ENCODE measurements at places on chromosomes 1 and 21. TPM values are rescaled to one million over a fixed set of nuclear protein-coding genes. Genes with fewer than 3 reads are reported as not detected.
A peak's percentile ranks its signal among the peaks of the same experiment; 100 is the strongest.

DNA sequence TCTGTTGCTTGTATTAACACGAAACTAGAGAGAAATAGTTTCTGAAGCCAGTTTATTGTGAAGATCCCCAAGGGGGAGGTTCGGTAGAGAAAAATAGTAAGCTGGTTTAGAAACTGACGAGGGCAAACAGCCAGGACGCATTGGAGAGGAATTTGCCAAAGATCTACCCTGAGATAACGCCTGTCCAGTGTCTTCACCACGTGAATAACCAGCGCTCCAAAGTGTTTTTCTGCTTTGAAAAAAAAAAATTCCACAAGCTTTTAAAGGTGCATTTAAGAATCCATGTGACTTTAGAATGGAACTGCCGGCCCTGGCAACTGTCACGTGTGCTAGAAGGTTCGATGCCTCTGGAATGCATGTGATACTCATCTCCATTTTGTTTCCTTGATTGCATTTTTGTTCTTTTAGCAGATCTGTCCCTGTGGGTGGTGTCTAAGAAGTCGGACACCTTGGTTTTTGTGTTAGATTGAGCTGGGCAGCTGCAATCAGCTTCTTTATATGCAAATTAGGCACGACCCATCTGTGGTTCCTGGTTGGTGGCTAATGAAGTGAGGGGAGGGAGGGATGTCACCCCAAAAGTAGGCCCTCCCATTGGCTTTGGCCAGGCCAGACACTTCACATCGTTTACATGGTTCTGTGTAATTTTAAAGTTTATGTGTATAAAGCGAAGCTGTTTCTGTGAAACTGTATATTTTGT lies 1.3 kb upstream of the THAP3 start:
- no peak for DNase-seq

- no peak for DNase-seq
Observed at GRCh38 chr1:106768501-106768900, 288.0 kb upstream of the PRMT6 start.

DNA sequence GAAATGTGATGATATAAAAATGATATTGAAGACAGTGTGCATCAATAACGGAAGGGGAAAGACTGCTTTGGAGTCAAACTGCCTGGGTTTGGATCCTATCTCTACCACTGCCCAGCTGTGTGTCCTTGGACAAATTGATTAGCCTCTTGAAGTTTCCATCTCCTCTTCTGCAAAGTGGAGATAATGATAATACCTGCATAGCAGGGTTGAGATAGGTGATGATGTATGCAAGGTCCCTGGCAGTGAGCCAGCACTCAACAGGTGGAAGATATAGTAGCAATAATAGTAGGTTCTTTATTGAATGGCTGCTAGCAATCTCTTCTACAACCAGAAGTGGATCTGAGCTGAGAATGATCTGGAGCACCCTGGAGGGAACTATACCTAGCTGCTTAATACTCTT lies 166.7 kb downstream of the MIS18A start:
- no peak for DNase-seq

- DNase-seq: no peak
Observed at GRCh38 chr1:158675563-158676323, 10.8 kb downstream of the SPTA1 start.

DNA sequence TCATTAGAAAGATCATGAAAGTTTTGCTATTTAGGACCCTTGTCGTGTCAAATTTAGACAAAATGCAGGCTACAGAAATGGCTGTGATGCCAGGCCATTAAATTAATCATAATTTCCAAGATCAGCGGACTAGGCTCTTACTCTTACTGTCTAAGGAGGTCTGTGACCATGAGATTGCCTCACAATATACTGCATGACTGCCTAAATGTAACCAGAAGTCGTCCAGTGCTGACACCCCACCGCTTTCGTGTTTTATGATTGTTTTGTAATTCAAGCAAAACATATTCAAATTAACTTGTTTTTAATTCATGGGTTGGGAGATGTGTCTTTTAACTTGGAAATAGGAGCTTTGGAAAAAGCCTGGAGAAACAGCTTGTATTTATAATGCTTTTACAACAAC lies 947.5 kb downstream of the BRINP3 start:
- no peak for DNase-seq

DNA sequence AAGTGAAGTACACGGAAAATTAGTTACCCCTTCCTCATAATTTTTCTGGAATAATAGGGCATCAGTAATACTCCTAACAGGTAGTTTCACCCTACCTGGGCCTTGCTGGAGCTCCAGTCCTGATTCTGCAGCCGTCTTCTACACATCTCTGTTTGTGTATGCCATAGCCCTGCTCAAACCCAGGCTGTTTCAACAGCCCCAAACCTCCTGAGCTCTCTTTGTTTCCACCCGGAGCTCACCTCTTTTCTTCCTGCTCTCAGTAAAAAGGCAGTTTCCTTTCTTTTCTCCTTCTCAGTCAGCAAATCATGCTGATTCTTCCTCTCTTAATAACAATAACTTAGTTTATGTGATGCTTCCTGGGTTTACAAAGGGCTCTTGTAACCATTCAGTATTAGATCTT lies 355.1 kb upstream of the RUNX1 start:
- DNase-seq: no peak

GRCh38 chr1:12581179-12581578 lies 36.8 kb downstream of the DHRS3 start:
- no peak for DNase-seq

GRCh38 chr1:160346463-160346862 lies 3.3 kb downstream of the NCSTN start:
- no peak for DNase-seq

- DNase-seq: no peak
Observed at GRCh38 chr1:26570287-26570686, 40.7 kb downstream of the RPS6KA1 start.

DNA sequence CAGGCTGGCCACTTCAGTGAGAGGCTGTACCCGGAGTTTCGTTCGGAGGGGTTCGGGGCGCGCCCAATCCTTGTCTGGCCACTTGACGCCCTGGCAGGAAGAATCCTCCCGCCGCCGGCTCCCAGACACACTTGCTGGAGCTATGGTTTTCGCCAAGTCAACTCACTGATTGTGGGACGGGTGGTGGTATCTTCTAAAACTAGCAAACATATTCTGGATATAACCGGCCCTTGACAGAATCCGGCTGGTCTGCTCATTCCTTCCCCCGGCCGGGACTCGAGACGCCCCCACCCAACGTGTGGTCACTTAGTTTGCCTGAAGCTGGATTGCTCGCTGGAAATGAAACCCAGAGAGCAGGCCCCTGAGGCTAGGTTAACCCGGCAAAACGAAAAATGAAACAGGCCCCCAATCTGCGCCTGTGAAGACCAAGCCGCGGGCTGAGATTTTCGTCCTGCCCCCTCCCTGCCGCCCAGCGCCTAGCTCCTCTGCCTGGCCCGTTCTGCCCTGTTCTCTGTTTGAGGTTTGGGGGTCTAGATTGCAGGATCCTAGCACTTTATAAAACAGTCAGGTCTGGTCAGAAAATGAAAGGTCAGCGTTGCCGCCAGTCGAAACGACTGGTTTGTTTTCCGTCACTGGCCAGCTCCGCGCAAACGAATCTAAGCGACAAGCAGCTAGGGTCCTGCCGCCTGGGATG lies 4.6 kb downstream of the GFI1 start:
- peak; percentile 47 for DNase-seq

DNA sequence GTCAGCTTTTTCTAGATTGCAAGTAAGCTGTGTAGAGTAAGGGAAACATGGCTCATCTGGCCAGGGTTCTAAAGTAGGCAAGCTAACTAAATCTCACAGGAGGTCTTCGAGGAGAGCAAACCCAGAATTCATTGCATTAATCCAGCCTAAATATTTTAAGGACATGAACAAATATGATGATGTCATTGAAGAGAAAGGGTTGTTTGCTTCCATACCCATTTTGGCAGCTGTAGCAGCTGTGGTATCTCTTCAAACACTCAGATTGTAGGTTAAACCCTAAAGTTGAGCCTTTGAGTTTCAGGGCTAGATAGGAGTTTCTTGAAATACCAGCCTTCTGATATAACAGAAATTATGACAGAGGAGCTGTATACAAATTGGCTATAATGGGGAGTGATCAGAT lies 200.5 kb upstream of the C1orf105 start:
- no peak for DNase-seq

GRCh38 chr1:116002781-116003420 lies 26.6 kb downstream of the SLC22A15 start:
- DNase-seq: no peak

DNA sequence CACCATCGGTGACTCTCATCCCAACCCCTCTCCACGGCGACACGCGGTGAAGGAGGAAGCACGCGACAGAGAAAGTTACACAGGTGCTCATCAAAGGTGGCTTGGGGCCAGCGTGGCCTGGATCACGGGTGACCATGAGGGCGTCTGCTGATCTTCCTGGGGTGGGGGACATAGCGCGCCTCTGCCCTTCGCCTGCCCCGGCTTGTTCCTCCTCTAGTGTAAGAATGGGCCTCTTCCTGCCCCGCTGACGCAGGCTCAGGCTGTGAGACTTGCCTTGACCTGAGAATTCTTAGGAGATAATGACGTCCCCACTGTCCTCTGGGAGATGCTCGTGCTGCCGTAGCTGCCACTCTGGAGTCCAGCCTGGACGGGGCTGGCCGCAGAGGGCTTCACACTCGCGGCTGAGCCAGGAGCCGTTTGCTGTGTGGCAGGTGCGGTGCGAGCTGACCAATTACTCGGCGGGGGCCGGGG lies 39.0 kb upstream of the TMEM52 start:
- DNase-seq: no peak

DNA sequence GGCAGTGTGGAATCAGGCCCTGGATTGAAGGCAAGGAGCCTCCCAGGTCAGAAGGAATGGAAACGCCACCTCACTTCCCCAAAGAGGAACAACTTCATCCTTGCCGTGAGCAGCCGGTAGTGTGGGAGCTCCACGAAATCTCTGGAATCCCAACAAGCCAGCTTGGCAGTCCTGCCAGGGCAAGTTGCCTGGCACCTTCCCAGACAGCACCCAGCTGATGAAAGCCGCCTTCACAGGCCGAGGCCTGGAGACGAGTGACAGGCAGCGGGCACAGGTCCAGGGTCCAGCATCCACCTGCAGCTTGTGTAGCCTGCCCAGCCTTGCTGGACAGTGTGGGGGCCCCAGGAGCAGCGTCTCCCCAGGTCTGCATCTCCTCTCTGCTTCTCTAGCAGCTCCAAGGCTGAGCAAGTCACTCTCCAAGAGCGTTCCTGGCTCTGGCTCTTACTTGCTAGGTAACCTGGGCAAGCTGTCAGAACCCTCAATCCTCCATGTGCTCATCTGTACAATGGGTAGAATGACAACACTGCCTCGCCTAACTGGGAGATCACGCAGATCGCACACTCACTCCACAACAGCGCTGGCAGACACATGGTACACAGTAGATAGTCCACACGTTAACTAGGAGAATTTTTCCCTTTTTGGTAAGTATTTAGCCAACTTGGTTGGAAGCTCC lies 43.0 kb downstream of the ACOT7 start:
- peak; percentile 50 for DNase-seq

DNA sequence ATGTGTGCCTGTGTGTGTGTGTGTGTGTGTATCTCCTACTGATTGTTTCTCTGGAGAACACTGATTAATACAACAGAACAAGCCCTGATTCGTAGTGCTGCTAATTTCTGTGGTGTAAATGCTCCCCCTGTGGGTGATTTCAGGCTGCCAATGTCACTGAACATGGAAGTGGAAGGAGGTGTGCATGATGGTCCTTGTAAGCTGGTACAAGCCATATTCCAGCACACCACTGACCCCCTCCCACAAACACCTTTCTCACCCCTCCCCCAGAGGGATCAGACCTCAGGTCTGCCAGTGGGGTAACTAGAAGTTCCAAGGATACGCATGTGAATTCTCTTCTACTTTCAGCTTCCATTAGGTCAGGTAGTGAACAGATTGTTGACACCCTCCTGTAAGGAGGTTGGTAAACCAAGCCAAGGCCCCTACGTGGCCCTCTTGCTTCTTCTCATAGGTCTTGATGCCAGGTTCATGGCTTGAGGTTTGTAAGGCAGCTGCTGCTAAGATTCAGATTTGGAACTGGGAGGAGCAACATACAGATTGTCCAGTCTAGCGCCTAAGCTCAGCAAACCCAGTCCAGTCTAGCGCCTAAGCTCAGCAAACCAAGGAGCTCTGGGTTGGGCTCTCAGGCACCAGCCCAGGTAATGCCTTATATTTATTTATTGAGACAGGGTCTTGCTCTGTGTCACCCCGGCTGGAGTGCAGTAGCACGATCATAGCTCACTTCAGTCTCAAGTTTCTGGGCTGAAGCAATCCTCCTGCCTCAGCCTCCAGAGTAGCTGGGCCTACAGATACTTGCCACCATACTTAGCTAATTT lies 38.7 kb downstream of the DHCR24 start:
- no peak for DNase-seq

- no peak for DNase-seq
Observed at GRCh38 chr1:92948071-92948470, 13.2 kb downstream of the DIPK1A start.

DNA sequence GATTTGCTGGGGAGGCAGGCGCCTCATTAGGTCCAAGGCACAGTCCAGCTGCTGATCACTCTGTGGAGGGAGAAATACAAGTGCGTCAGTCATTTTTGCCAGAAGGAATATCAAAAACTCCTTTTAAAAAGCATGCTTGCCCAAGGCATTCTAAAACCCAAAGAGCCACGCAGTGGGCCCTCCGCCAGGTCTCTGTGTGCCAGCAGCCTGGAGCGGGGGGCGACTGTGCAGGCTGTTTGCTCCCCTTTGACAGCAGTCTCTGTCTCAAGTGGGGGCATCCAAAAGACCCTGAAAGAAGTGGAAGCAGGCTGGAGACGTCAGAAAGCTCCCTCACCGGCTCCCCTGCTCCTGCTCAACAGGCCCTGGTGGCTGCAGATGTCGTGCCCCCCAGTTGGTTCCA lies 65.6 kb downstream of the CAPZB start:
- DNase-seq: no peak

The LDLRAD1 gene
- total RNA-seq: not detected

The OLFML2B gene
- 2.5 TPM for total RNA-seq

The CDC73 gene
- 52.0 TPM for total RNA-seq

The LCE2B gene
- total RNA-seq: not detected

The TRIM67 gene
- total RNA-seq: not detected

The PPIAL4G gene
- total RNA-seq: not detected

The UMODL1 gene
- total RNA-seq: 0.53 TPM

The ADORA3 gene
- not detected for total RNA-seq

The AMY2A gene
- total RNA-seq: not detected

The ATP6V1G3 gene
- total RNA-seq: not detected
